ENCODE measurements at places on chromosomes 5 and 9. TPM values are rescaled to one million over a fixed set of nuclear protein-coding genes. Genes with fewer than 3 reads are reported as not detected.

WDR38 gene
- not detected for total RNA-seq

- H3K27me3 ChIP-seq = no peaks in the 10 kb centered on the region
- peaks cover 12% of the 10 kb centered on the region for H3K36me3 ChIP-seq
- no peak overlapping the region for H3K27ac ChIP-seq
- DNase-seq = no peak
- peaks cover 39% of the 10 kb centered on the region for H3K4me1 ChIP-seq
These were observed 31.5 kb downstream of the STK10 start for GRCh38 chr5:172156541-172156994.

DNA sequence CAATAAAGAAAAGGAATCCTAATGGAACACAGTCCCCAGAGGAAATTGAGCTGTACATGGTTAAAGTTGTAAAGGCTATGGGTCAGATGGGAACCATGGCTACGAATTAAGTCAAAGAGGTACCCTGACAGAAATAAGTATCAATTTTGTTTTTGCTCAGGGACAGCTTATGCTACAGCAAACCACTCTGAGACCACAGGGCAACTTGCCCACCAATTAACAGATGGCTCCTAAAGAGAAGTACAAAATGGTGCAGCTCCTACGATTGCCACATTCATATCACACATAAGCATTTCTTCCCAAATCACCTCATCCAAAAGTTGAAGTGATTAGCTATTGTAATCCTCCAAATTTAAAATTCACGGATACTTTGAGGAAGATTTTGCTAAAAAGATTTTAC is 83.0 kb downstream of the ELAVL2 start:
- no peaks in the 10 kb centered on the region for H3K36me3 ChIP-seq
- H3K27me3 ChIP-seq = no peaks in the 10 kb centered on the region
- no peaks in the 10 kb centered on the region for H3K4me1 ChIP-seq
- H3K27ac ChIP-seq = no peak overlapping the region

GRCh38 chr9:126156898-126157297 is 169.7 kb upstream of the MVB12B start:
- no peaks in the 10 kb centered on the region for H3K36me3 ChIP-seq
- DNase-seq = no peak
- no peaks in the 10 kb centered on the region for H3K4me1 ChIP-seq
- no peaks in the 10 kb centered on the region for H3K27me3 ChIP-seq
- no peak overlapping the region for H3K4me3 ChIP-seq
- H3K27ac ChIP-seq = no peak overlapping the region

DNA sequence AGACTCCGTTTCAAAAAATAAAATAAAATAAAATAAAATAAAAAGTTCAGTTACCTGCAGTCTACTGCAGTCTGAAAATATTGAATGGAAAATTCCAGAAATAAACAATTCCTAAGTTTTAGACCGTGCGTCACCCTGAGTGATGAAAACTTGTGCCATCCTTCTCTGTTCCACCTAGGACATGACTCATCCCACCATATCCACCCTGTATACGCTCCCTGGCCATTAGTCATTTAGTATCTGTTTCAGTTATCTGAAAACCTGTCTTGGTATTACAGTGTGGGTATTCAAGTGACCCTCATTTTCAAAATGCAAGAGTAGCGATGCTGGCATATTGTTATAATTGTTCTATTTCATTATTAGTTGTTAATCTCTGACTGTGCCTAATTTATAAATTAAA is 51.8 kb upstream of the TEX48 start:
- no peak overlapping the region for H3K27ac ChIP-seq
- no peak for DNase-seq
- peaks cover 28% of the 10 kb centered on the region for H3K4me1 ChIP-seq
